Hepatic stellate cell (primary cell): ENCODE measurements at places on chromosomes 5 and 9.

GRCh38 chr9:1554081-1555035, 460.8 kb upstream of the SMARCA2 start:
- no peak for DNase-seq

GRCh38 chr5:114447084-114447773, 85.4 kb downstream of the KCNN2 start:
- DNase-seq: no peak

DNA sequence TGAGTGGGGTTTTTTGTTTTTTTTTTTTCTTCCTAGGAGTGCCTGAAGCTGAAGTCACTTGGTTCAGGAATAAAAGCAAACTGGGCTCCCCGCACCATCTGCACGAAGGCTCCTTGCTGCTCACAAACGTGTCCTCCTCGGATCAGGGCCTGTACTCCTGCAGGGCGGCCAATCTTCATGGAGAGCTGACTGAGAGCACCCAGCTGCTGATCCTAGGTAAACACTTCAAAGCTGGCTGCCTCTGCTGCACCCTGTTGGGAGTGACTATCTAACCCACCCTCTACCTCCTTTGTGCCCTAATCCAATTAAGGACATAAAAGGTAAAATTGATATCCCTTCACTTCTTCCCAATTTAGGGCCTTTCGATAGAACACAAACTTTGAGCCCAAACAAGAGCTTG, 206.8 kb downstream of the SAXO1 start:
- no peak for DNase-seq

GRCh38 chr9:134439368-134439784, 113.1 kb downstream of the RXRA start:
- no peak for DNase-seq

DNA sequence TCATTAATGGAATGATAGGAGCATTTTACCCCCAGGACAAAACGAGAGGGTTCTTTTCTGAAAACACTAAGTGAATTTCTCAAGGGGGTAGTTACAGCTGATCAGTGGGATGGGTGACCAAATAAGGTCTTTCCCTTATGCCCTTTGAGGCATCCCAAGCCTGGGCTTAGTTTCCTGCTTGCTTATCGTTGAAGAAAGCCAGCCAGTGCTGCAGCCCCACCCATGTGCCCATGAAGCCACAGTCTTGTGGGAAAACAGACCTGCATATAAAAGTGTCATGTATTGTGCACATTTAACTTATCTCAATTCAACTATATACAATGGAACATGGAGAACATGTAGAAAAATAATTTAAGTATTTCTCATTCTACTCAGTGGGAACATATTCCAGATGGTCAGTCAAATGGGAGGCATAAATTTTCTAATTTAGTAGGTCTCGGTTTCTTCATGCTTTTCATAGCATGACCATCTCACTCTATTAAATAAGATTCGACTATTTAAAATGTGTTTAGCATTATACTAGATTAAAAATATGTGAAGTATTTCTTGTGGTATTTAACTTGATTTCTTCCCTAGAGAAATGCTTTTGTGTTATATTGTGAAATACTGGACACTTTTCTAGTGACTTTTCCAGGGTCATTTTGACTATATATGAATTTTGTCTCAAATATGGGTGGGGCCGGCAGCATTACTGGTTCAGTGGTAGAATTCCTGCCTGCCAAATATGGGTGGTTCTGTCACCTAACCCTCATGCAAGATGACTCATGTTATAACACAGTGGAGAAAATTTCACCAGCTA, 189.7 kb upstream of the SGCD start:
- no peak for DNase-seq

- no peak for DNase-seq
Measured at GRCh38 chr5:138874771-138875551, at the start of gene LRRTM2. LRRTM2 (minus strand) TSS chr5:138875335; CDS start chr5:138874911, 424 bp downstream.

GRCh38 chr9:35705836-35706430, 16.2 kb upstream of the TPM2 start:
- no peak for DNase-seq

GRCh38 chr9:114070188-114071103, 7.7 kb downstream of the AMBP start:
- DNase-seq: no peak

DNA sequence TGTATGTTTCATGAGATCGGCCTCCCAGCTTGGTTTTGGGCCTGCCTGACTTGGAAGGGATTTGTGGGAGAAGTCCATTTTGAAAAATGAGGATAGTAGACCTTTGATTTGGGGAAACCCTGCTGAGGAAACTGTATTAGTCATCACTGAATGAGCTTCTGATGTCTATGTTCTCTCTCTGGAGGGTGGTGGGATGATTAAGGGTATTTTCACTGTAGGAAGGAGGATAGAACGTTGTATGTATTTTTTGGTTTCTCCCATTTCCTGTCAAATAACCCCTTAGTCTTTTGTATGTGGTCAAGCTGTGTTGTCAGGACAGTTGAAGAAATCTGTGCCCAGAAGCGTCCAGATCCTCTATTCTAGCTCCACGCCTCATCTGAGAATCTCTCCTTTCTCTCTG, 151.9 kb downstream of the INSYN2B start:
- DNase-seq: no peak

DNA sequence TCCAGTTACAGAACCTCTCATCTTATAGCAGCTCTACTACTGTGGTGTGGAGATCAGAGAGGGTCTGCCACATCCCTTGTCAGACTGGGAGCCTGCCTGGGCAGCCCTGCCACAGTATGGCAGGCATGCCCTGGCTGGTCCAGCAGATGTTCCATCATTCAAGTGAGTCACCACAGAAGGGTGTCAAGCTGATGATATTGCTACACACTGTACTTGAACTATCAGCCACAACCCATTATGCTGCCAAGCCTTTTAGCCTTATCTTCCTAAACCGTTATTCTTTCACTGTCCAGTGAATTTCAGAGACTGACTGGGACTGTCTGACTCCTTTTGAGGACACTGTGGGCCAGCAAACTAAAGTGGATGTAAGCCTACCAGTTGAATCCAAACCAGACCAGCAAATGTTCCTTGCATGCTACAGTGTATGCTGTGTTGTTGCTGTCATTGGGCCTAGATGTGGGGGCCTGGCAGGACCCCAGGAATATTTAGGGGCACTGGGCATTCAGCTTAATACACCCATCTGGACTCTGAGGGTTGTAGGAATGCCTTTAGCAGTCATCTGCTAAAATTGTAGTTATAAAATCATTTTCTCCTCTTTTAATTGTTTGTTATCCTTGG, 202.6 kb downstream of the NR3C1 start:
- peak; percentile 15 for DNase-seq

GRCh38 chr5:102216678-102217077, 79.4 kb downstream of the SLCO4C1 start:
- no peak for DNase-seq

- no peak for DNase-seq
Measured at GRCh38 chr5:40518485-40518917, 161.2 kb upstream of the PTGER4 start.

DNA sequence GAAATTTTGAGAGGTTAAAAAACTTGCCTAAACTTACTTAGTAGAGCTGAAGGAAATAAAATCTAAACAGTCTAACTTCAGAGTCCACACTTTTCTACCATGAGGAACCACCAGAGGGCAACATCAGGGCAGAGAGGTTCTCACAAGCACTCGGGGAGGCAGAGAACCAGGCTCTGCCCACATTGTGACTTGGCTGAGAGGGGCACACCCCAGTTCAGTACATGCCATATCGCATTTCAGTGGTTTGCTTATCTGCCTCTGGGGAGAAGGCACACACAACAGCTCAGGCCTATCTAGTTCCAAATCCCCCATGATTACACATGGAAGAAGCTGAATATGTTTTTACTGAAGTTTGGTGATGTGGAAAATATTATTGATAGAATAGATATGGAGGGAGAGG, 49.2 kb downstream of the EQTN start:
- peak; percentile 37 for DNase-seq

DNA sequence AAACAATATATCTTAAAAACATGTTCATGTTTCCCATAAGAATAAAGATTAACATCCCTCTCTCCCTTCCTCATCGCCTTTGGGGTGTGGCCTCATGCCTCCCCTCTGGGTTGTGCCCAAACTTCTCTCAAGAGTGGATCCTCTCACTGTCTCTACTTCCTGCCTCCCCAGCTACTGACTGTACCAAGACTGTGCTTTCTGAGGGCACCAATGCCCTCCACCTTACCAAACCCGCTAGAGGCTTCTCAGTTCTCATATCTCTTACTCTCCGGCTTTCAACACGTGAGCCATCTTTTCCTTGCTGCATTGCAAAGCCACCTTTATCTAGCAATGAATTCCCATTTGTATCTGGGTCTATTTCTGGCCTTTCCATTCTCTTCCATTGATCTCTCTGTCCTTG, 34.4 kb upstream of the KCNIP1 start:
- no peak for DNase-seq

DNA sequence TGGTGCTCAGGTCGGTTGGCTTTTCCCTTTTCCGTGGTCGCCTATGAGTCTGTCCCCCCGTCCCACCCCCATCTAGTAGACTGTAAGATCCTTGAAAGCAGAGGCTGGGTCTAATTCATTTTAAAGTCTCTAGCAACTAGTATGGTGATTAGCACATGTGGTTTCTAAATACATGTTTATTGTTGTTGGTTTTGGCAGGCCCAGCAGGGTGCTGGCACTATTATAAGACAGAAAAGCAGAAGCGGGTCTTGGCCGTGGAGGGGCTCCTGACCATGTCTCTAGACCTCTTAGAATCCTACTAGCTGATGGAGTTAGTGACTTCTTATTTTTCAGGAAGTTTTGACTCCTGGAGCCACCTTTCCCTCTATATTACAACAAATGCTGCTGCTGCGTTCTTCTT, 61.5 kb upstream of the TNFSF8 start:
- DNase-seq: no peak

GRCh38 chr5:4511996-4512656, 628.0 kb upstream of the ADAMTS16 start:
- no peak for DNase-seq

DNA sequence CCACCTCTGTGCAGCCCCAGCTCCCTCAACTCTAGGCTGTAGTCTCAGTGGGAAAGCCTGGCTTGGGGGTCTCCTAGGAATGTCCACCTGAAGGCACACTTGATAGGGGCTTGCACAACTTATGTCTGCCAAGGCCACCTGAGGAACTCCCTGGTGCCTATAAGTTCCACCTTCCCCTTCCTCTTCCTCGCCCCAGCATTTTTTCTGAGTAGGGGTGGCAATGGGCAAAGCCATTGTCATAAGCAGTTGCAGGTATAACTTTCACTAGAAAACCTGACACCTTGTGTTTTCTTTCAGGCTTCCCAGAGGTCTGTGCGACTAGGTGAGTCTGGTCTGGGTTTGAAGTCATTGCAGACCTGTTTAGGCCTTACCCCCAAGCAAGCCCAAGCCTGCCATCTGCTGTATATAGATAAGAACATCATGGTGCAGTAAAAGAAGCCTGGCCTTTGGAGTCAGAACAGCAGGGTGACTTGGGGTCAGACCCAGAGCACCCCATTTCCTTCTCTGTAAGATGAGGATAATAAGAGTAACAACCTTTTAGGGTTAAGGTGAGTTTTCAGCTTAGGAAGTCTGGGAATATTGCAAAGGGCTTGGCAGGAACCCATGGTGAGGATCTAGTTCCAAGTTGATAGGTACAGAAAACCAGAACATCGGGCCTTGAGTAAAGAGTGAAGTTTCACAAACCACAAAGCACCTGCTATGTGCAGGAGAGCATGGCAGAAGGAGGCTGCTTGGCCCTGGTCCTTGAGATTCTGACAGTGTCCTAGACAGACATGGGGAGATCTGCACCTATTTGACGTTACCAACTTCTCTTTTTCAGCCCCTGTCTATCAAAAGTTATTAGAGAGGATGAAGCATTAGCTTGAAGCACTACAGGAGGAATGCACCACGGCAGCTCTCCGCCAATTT, 33.8 kb downstream of the TGFBI start:
- no peak for DNase-seq

DNA sequence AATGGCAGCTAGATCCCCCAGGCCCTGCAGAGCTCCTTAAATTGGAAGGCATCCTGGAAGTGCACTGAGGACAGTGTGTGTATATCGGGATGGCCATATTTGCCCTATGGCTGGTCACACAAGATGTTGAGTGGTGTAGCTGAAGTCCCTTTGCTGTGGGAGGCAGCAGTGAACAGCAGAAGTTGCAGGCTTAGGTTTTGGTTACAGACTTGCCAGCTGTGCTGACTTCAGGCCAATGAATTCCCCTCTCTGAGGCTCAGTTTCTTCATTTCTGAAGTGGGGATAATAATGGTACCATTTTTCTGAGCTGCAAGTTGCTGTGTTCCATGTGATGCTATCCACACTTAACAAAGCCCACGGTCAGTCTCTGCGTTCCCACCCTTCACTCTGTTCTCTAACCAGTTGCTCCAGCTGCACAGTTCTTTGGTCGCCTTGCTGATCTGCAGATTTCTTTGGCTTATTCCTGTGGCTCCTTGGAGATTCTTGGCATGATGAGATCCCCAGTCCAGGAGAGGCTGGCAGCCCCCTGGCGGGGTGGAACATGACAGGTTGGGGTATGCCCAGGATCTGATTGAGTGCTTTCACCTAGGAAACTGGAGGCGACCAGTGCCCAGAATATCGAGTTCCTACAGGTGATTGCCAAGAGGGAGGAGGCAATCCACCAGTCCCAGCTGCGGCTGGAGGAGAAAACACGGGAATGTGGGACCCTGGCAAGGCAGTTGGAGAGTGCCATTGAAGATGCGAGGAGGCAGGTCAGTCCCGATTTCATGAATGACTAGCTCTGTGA, 6.5 kb upstream of the GLE1 start:
- DNase-seq: no peak

- no peak for DNase-seq
Measured at GRCh38 chr5:2575292-2575691, 176.2 kb downstream of the IRX2 start.

GRCh38 chr5:78985116-78985724, at the start of gene ARSB:
ARSB (minus strand) TSS chr5:78985310; CDS start chr5:78985248, 62 bp downstream.
- DNase-seq: peak; percentile 44

- peak; percentile 91 for DNase-seq
Measured at GRCh38 chr9:129145841-129146292, 32.2 kb downstream of the IER5L start.

- DNase-seq: no peak
Measured at GRCh38 chr9:28866951-28867350, 1293.7 kb upstream of the C9orf72 start.

- no peak for DNase-seq
Measured at GRCh38 chr9:79765466-79765865, 193.7 kb downstream of the TLE4 start.

- DNase-seq: no peak
Measured at GRCh38 chr9:137814436-137814835, 63.1 kb upstream of the CACNA1B start.

DNA sequence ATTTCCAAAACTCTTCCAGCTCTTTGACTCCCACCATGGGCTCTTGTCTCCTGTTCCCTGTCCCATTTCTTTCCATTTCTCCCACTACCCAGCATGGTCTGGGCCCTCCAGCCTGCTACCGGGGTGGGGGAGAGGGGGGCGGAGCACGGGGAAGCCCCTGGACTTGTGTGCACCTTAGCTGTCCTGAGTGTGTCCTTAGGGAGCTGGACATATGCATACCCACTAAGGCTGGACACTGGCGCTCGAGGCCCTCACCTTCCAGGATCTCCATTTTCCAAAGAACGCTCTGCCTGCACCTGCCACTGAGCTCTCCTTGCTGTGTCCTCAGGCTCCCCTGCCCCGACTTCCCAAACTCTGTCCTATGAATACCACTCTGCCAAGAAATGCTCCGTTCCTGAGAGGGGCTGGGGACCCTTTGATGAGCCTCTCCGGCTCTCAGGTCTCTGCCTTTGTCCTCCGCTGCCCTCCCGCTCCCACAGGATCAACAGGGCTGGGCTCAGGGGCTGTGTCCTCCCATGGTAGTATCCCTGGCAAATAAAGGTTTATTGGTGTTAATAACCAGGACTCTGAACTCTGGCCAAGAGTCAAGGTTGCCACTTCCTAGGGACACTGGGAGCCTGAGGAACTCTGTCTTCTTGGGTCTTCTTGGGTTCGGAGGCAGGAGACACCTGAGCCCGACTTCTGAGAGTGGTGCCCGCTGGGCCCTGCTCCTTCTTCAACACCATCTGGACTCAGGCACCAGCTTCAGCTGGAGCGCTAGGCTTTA, 831 bp upstream of the SHROOM1 start:
- DNase-seq: no peak
